ENCODE measurements at places on chromosomes 5 and 9.

DNA sequence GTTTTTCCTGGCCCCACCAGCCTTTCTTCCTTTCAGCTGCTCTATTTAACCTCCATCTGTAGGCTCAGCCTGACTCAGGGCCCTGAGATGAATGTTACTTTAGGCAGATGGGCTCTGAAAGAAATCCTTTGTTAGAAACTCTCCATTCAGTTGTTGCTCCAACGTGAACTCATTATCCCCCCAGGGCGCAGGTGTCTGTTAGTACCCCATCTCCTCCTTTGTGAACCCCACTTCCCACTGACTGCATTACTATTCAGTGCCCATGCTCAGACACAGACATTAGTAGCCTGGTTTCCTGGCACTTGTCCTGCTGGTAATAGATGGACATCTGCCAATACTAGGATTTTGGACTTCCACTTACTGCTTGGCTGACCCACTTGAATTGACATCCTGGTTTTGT, 1271.6 kb downstream of the PTPRD start:
- no peak for DNase-seq

GRCh38 chr9:74573640-74574191, 76.6 kb downstream of the RORB start:
- DNase-seq = peak; percentile 12

GRCh38 chr9:35431467-35431866, 58.4 kb upstream of the RUSC2 start:
- peak; percentile 11 for DNase-seq

- DNase-seq = peak; percentile 90
These were observed at the start of gene DMRT2 for GRCh38 chr9:1050125-1050895. DMRT2 (plus strand) TSS chr9:1050357; CDS start chr9:1051614, 1,257 bp downstream.

GRCh38 chr9:134285215-134285845, 40.9 kb upstream of the RXRA start:
- no peak for DNase-seq

- no peak for DNase-seq
These were observed 3.0 kb downstream of the HARS2 start for GRCh38 chr5:140694276-140694675.

- DNase-seq = peak; percentile 78
These were observed 97.6 kb downstream of the BASP1 start for GRCh38 chr5:17314907-17315471.

- no peak for DNase-seq
These were observed 93.4 kb upstream of the CDH6 start for GRCh38 chr5:31100047-31100575.

- no peak for DNase-seq
These were observed 807.9 kb downstream of the PRELID2 start for GRCh38 chr5:145027286-145027685.

DNA sequence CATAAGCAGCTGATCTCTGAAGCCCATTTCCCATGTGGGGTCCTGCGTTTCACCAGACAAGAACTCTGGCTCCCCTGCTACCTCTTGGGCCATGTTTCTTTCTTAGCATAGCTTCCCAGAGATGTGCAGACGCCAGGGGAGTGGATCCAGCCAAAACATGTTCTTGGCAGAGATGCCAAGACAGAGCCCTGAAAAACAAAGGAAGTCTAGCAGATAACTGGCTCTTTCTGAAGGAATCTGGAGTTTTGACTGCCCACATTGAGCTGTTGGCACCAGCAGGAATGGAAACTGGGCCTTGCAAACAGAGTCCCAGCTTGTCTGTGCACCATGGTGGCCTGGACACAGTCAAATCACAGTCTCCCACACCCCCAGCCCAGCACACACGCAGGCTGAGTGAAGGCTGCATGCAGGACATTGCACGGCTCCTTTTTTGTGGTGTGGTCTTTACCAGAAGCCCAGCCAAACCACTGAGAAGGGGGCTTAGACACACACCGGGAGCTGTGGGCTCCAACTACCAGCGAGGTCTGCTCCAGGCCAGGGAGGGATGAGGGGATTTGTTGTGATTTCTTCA, 114.7 kb downstream of the SNX18 start:
- no peak for DNase-seq

DNA sequence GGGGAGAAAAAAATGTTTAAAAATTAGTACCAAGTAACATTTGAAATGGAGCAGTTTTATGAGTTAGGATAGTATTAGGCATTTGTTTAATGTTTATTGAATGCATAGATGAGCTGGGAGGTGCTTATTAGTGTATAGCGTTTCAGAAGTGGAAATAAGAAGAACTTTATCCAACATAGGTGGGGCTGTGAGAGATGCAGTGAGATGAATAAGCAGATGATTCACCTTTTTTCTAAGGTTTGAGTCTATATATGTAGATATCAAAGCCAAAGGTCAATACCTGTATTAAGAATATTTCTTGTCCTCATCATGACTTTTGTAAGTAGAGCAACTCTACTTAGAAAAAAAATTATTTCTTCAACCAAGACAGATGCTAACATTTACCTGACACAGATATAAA, 54.6 kb upstream of the POU4F3 start:
- no peak for DNase-seq

GRCh38 chr9:96122282-96122681, 179.7 kb downstream of the HSD17B3 start:
- no peak for DNase-seq

DNA sequence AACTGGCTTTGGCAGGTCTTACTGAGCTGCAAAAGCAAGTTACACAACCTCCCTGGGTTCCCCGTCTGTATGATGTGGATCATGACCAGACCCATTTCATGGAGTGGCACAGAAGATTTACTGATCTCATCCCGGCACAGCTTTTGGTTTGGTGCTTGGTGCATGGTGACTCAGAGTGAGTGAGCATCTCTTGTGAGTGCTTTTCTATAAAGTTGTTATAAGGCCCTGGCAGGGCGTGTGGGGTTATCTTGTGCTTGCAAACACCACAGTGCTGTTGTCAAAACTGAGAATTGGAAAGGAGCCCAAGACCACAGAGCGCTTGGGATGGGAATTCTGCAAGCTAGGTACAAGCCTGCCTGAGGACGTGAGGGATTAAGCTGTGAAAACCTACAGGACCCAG, 425.2 kb downstream of the GADD45G start:
- DNase-seq = no peak

- DNase-seq = peak; percentile 6
These were observed 8.4 kb upstream of the RGS7BP start for GRCh38 chr5:64497386-64497785.

- no peak for DNase-seq
These were observed 17.8 kb downstream of the PTBP3 start for GRCh38 chr9:112315331-112316257.

DNA sequence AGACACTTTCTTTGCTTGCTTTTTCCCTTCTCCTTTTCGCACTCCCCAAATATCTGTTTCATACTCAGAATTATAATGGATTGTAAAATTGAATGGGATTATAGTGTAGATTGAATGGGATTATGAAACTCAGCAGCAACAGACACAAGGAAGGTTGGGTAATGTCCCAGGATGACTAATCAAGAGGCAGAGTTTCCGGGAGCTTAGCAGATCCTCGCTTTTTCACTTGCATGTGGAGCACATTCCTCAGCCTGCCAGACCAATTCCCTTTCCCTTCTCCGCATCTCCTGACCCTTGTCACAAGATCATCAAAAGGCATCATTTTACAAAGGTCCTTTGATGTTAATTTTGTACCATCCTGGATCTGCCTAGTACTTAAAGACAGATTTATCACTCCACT, 55.1 kb upstream of the SLC1A1 start:
- peak; percentile 81 for DNase-seq

DNA sequence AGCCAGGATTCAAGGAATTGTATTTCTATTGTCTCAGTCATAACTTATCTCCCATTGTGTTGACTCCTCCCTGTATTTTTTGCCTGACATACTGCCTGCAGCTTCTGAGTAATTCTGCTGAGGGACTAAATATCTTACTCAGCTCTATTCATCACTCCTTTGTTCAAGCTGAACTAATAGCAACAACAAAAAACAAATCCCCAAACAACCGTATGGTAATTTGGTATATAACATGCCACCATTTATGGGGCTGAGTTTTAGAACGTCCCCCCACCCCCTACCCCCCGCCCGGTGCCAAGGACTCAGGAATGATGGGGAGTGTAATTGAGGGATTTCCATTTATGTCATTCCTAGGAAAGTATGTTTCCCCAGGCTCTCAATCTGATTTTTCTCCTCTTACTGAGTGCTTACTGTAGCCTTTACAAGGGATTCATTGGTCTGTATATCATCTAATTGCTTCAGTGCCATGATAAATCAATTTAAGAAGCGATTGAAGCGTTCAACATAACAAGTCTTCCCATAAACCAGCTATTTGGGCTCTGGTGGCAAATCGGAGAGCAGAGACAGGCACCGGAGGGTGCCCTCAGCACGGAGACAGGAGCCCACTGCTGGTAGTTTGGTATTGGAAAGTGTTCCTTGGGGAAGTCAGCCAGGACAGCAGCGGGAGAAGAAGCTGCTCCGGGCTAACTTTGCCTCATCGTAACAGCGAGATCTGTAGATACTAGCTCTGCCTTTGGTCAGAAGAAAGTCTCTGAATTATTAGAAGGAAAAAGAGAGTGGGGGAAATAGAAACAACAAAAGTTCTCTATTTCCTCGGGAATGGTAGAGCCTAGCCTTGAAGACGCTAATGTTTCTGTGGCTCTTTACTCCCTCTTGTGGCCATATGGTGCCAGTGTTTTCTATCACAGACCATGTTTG, 40.7 kb upstream of the HSD17B4 start:
- DNase-seq = peak; percentile 81

DNA sequence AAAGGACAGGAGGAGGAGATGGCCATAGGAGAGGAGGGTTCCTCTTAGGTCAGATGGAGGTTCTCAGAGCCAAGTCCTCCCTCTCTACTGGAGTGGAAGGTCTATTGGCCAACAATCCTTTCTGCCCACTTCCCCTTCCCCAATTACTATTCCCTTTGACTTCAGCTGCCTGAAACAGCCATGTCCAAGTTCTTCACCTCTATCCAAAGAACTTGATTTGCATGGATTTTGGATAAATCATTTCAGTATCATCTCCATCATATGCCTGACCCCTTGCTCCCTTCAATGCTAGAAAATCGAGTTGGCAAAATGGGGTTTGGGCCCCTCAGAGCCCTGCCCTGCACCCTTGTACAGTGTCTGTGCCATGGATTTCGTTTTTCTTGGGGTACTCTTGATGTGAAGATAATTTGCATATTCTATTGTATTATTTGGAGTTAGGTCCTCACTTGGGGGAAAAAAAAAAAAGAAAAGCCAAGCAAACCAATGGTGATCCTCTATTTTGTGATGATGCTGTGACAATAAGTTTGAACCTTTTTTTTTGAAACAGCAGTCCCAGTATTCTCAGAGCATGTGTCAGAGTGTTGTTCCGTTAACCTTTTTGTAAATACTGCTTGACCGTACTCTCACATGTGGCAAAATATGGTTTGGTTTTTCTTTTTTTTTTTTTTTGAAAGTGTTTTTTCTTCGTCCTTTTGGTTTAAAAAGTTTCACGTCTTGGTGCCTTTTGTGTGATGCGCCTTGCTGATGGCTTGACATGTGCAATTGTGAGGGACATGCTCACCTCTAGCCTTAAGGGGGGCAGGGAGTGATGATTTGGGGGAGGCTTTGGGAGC, 3.1 kb downstream of the EGR1 start:
- no peak for DNase-seq

- peak; percentile 93 for DNase-seq
These were observed 95.3 kb upstream of the SLC12A2 start for GRCh38 chr5:127988146-127988760.

DNA sequence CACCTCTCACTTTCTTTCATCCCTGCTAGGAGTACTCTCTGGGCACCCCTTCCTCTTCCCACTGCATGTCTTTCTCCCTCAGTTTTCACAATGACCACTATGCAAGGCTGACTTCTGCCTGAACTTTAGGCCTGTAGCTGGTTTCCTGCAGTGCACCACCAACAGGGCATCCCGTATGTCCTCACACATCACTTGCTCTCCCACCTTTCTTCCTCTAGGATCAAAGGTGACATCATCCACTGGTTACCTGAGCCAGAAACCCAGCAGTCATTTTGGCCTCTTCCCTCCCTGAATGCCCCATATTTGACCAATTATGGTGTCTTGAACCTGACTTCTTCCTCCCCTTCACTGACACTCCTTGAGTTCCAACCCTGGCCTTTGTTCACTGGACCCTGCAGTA, 8.5 kb downstream of the GAS1 start:
- no peak for DNase-seq

GRCh38 chr9:7970681-7971330, 171.2 kb upstream of the DMAC1 start:
- DNase-seq = peak; percentile 57

GRCh38 chr5:151709109-151709735, 22.5 kb upstream of the SPARC start:
- no peak for DNase-seq

DNA sequence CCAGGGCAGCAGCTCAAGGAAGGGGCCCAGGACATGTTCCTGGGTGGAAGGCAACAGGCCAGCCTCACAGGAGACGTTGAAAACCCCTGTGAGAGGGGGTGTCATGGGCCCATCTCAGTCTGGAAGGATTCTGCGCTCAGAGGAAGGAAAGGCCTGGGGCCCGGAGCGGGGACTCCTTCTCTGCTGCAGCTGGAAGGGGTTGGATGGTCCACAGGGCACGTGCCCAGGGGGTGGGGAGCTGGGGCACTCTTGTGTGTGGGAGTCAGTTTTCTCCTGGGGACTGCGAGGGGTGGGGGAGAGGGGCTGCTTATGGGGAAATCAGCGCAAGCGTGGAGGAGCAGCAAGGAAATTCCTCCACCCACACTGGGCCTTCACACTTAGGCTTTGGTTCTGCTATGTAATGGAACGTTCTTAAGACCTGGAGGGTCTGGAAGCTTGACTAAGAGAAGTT, 2.9 kb upstream of the LPCAT1 start:
- no peak for DNase-seq

- DNase-seq = no peak
These were observed 355.8 kb upstream of the SMARCA2 start for GRCh38 chr9:1659363-1659690.

DNA sequence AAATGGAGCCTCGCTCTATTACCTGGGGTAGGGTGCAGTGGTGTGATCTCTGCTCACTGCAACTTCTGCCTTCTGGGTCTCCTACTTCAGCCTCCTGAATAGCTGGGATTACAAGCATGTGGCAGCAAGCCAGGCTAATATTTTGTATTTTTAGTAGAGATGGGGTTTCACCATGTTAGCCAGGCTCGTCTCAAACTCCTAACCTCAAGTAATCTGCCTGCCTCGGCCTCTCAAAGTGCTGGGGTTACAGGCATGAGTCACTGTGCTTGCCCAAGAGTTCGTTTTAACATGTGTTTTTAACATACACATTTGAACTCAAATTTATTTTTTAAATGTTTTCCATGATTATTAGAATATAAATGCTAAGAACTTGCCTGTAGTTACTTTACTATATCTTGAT, 34.2 kb downstream of the MARCHF6 start:
- peak; percentile 82 for DNase-seq
